Esophagus muscularis mucosa (tissue), 4 donors: ENCODE measurements at places on chromosomes 4 and X. TPM values are rescaled to one million over a fixed set of nuclear protein-coding genes. Genes with fewer than 3 reads are reported as not detected.

DNA sequence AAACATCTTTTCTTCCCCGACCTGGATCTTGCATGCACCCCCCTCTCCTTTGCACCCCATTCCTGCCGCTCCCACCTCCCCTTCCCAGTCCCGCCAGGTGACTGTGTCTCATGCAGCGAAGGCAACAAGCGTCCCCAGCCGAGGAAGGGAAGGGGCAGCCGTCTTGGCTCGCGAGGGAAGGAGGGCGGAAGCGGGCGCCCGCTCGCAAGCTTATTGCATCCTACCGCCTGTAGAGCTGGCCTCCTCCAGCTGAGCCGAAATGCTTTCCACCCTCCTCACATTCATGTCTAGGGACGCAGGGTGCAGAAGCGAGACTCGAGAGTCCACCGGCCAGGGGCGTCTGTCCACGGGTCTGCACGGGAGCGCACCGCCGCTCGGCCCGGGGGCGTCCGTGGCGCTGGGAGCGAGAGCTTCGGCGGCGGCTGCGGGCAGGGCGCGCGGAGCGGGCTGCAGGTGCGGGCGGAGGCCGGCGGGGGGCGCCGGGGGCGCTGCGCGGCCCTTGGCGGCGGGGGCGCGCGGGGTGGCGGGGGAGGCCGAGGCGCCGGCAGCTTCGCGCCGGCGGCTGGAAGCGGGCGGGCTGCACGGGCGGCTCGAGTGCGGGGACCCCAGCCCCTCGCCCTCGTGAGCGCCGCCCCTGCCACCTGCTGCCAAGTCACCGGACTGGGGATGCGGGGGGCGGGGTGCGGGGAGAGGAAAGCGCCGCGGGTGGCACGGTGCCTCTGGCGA, at the start of gene KCNIP4:
KCNIP4 (minus strand) TSS at position 426 of the 726 bp plus-strand sequence.
- no peak for DNase-seq

GRCh38 chrX:40291553-40291952, 193.8 kb upstream of the BCOR start:
- DNase-seq = no peak

DNA sequence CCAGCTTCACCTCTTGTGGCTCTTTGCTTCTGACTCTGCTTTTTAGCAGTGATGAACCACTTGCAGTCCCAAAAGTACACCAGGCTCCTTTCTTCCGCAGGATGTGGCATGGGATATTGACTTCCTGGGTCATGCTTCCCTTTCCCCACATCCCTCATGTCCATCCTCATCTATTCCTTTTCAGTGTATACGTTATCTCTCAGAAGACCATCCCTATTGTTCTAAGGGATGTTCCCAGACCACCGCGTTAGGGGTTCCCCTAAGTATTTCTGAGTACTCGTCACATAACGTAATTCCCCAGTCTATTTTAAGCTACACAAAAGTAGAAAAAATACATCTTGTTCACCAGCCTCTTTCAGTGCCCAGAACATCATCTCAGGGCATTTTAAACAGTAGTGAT, 71.1 kb upstream of the NLGN4X start:
- no peak for DNase-seq

The FGF13 gene
- total RNA-seq = 14.4 TPM

GRCh38 chrX:138742217-138742616, 30.7 kb upstream of the FGF13 start:
- DNase-seq = no peak

The GPR34 gene
- 9.1 TPM for total RNA-seq

- DNase-seq = no peak
Observed at GRCh38 chr4:48470570-48470969, 12.6 kb upstream of the SLC10A4 start.

The TSPAN6 gene
- total RNA-seq = 6.1 TPM
